ENCODE measurements at places on chromosomes 6 and 20.

- DNase-seq = no peak
Observed at GRCh38 chr6:169824021-169824420, 72.6 kb downstream of the ERMARD start.

DNA sequence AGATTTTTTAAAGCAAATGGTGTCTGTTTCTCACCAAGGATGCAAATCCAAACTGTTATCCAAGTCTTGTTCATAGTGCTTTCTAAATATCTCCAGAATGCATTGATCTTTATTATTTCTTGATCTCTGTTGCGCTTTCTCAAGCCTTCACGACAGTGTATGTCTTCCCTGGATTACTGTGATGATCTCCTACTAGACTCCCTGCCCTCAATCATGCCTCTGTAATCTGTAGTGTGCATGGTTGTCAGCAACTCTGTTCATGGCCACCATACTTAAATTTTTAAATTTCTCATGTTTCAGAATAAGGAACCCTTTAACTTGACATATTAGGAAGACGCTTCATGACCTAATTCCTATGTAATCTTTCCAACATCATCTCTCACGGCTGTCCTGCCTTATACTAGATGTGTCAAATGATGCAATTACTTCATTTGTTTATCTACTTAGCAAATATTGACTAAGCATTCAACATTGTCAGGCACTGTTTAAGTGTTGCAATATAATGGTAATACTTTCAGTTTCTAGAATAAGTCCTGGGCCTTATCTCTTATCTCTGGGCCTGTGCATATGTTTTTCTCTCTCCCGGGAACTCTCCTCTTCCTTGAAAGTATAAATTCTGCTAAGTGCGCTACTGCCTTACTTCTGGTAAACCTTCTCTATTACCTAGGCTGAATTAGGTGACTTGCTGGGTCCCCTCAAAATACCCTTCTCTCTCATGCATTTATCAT lies 25.6 kb upstream of the AHI1 start:
- DNase-seq = no peak

- no peak for DNase-seq
Observed at GRCh38 chr20:44228465-44229258, 18.1 kb upstream of the OSER1 start.

- DNase-seq = no peak
Observed at GRCh38 chr6:37787216-37787615, 32.3 kb upstream of the ZFAND3 start.

GRCh38 chr20:44990425-44990824 lies 24.1 kb downstream of the STK4 start:
- DNase-seq = peak; percentile 77

DNA sequence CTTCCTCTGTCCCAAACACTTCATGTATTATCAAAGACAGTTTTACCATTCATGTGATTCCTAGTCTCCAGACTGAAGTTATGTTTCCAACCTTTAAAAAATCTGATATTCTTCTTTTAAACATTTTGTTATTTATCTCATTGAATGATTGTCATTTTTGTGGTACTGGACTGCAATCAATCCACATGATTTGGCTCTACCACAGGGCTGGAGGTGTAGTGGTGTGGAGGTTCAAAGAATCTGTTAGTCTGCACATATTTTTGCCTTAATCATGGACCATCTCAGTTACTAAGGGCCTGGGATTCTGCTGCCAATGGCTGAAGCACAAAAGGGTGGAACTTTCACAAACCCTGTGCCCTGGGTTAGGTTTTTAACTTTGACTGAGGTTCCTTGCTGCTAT lies 164.1 kb upstream of the JAG1 start:
- no peak for DNase-seq

- DNase-seq = no peak
Observed at GRCh38 chr6:157635388-157636244, 187.4 kb upstream of the SNX9 start.

DNA sequence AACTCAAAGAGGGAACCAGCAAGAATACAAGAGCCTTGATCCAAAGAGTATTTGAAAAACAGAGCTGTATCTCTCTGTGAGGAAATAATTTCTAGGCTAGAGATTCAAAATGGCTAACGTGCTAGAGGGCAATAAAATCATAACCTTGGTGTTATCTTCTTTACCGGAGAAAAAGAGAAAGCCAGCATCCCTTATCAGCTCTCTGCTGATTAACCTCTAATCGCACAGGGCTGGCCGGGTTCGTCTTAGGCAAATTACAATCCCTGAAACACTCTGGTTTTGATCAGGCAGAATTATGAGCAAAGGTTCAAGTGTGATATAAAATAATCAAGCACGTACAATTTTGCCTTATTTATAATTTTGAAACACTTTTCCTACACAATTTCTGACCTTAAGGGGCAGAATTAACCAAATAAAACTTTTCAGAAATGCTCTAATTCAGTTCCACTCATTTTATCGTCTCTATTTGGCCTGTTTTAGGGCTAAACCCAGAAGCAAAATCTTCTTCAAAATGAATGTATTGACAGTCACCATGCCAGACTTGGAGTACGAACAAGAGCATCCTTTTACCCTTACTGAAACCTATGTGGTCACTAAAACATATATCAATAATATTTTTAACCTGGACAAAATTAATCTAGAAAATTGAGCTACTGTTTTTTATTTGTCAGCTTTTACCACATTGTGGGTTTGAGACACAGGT lies 13.7 kb downstream of the PSMB9 start:
- no peak for DNase-seq

DNA sequence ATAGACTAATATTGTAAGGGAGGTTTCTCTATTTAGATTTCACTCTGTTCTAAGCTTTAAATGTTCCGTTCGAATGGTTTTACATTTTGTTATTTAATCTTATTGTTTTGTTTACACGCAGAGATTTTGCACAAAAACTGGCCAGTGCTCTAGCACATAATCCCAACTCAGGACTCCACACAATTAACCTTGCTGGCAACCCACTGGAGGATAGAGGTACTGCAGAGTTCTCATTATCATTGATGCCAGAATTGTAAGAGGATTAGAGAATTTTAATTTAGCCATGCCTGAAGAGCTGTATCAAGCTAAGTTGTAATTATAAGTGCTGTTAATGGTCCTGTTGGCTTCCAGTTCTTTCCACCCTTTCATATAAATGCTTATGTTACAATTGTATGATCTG lies 179.7 kb upstream of the SCGN start:
- no peak for DNase-seq

DNA sequence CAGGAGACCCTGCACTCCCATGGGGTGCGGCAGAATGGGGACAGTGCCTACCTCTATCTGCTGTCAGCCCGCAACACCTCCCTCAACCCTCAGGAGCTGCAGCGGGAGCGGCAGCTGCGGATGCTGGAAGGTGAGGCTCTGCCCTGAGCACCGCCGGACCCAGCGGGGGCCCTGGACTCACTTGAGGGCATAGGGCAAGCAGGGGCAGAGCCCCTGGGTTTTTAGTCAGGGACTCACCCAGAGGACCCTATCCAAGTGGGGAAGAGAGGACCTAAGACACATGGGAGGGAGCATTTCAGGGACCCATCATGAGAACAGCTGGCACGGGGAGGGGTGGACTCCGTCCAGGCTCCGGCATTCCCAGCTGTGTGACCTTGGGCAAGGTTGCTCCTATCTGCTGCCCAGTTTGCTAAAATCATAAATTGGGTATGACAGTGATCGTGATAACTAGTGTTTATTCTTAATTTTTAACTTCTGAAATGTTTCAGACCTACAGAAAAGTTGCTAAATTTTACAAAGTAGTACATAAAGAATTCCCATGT lies 9.8 kb downstream of the RBCK1 start:
- DNase-seq = no peak

DNA sequence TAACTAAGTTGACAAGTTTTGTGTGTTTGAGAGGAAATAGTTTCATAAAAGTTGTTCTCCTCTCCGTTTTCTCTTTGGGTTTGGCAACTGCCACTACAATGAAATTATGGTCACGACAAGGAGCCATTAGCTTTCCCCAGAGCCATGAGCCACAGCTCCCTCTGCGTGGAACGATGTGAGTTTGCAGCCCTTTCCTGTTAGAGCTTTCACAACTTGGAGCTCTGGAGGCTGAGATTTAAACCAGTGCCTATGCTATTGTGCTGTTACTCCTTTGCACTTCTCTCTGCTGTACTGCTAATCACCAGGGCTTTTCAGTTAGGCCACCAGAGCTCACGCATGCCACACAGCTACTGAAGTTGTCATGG lies 29.3 kb upstream of the TXNDC5 start:
- DNase-seq = no peak

DNA sequence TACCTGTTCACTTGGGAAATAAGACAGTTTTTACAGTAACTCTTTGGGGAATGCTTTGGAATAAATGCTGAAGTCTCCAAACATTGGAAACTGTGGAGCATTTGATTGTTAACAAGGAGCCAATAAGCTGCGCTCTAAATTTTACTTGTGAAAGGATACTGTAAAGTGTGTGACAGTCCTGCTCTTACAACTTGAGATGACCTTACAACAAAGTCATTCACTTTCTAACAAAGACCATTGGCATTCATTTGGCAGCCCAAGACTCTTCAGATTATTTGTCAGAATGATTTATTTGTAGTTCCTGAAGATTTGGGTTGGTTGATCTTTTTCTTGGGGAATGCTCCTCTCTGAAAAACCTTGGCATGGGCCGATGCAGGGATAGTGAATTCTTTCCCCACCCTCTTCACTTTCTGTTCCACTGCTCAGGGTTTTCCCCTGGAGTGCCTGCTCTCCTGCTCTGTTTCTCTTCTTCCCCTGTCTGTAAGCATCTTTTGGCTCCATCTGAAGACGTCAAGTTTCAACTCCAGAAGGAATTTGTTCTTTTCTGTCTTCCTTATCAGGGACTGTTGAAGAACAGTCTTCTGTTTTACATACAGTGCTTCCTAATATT lies 116.4 kb downstream of the AKAP7 start:
- no peak for DNase-seq

GRCh38 chr6:126923807-126924206 lies 194.7 kb upstream of the RSPO3 start:
- DNase-seq = no peak

DNA sequence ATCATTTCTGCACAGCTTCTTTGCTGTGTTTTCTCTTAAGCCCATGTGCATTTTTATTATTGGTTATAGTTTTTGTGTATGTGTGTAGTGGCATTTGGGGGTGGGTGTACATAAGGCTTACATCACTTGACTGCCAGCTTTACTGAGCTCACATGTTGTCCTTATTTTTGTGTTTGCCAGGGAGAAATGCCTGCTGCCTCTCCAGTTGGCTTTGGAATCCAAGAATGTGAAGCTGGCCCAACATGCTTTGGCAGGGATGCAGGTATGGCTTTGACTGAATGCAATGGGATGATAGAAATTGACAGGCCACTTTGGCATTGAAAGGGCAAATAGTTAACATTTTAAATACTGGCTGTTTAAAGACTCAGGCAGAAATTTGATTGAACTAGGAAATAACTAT lies 11.4 kb downstream of the PBOV1 start:
- no peak for DNase-seq

GRCh38 chr20:21520702-21521595 lies 7.1 kb upstream of the NKX2-2 start:
- no peak for DNase-seq

DNA sequence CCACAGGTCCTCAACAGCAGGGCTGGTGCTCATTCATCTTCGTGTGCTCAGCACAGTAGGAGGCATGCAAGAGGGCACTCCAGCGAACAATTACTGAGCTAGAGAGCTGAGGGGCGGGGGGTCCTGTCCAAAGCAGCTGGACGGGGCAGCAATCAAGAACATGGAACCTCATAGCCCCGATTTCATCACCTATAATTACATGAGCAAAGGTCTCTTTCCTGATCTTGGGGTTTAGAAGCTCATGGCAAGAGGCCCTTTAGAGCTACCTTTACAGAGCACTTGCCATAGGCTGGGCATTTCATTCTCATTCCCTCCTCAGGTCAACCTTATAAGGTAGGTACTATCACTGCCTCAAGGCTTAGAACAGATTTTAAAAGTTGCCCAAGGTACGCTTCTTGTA lies 10.4 kb downstream of the MOCS1 start:
- DNase-seq = no peak

- no peak for DNase-seq
Observed at GRCh38 chr6:32833664-32834063, 4.9 kb downstream of the TAP2 start.

DNA sequence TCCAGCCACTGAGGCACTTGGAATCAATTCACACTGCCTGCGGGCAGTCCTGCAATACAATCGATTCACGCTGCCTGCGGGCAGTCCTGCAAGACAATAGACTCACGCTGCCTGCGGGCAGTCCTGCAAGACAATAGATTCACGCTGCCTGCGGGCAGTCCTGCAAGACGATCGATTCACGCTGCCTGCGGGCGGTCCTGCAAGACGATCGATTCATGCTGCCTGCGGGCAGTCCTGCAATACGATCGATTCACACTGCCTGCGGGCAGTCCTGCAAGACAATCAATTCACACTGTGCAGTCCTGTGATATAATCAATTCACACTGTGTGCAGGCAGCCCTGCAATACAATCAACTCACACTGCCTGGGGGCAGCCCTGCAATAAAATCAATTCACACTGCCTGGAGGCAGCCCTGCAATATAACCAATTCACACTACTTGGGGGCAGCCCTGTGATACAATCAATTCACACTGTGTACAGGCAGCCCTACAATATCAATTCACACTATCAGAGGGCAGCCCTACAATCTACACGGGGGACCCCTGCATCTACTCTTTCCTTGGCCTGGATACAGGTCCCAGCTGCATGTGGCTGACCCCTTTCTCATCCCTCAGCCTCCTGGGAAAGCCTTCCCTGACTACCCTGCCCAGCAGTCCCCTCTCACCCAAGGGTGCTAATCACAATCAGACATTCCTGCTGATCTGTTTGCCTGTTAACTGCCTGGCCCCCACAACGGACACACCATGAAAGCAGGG lies 10.4 kb downstream of the TAF4 start:
- DNase-seq = no peak

- DNase-seq = no peak
Observed at GRCh38 chr6:163960128-163960527, 545.6 kb downstream of the QKI start.

DNA sequence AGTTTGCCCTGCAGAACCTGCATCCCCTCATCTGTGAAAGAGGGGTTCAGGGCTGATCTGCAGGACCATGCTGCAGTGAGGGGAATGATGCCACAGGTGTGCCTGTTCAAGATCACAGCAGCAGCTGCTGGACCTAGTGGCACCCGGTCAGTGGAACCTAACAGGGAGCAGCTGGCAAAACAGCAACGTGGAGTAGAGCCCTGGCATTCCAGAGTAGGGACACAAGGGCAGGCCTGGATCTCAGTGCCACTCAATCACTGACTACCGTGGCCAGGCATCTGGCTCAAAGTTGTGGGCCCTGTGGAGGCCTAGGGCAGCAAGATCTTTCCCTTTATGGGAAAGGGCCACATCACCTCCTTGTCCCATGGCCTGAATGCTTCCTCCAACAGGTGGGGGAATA lies 62.2 kb downstream of the INSM1 start:
- no peak for DNase-seq

GRCh38 chr6:29726571-29727194 lies 3.4 kb downstream of the HLA-F start:
- DNase-seq = no peak

DNA sequence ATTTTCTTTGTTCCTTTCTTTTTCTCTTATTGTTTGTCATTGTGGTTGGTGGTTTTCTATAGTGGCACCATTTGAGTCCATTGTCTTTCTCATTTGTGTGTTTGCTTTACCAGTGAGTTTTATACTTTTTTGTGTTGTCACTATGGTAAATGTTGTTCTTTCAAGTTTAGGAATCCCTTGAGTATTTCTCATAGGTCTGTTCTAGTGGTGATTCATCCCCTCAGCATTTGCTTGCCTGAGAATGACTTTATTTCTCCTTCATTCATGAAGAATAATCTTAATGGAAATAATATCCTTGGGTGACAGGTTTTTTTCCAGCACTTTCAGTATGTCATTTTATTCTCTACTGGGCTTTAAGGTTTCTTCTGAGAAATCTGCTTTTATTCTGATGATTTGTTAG lies 209.2 kb upstream of the ASCC3 start:
- DNase-seq = no peak

- peak; percentile 83 for DNase-seq
Observed at GRCh38 chr20:50190251-50191064, at the start of gene CEBPB. TSS of gene CEBPB (plus strand) at chr20:50190830. CDS start at chr20:50191034, 204 bp downstream.
